ENCODE measurements at places on chromosomes 5 and 9. TPM values are rescaled to one million over a fixed set of nuclear protein-coding genes. Genes with fewer than 3 reads are reported as not detected.

DNA sequence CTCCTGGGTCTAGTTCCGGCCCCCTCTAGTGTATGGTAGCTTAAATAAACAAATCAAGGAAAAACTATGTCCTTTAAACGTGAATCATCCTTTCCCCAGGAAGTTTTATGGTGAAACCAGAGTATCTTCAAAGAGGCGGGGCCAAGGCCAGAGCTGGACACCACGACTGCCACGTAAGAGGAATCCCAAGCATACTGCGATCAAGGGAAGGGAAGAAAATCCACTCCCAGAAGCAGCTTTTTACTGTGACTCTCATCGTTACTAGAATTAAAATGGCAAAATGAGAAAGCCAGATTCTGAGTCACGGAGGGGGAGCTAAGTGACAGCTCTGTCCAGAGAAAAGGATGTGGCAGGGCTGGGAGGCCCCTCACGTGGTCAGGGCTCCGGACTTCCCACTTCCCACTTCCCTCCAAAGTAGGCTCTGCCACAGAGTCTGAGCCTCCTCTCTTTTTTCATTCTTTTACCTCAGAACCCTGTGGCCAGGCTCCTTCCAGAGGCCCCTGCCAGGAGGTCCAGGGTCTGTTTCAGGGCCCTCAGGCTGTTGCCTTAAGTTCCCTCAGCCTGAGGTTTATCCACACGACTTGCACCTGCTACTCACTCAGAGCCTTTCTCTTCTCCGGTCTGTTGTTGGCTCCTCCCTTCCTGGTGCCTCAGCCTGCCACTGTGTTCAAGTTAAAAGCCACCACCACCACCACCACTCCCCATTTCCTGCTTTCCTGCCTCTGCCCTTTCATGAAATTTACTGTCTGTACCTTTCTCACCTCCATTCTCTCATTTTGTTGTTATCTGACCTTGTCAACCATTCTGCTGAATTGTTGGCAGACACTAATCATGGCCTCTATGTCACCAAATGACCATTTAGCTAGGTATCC lies 1.4 kb upstream of the GLRX start:
- DNase-seq: no peak

GRCh38 chr9:30597608-30598007 lies 1786.8 kb upstream of the ACO1 start:
- DNase-seq: no peak

GRCh38 chr5:143824851-143825720 lies 13.1 kb downstream of the HMHB1 start:
- DNase-seq: peak; percentile 92

GRCh38 chr9:129136446-129137035 lies 25.3 kb downstream of the PTPA start:
- DNase-seq: no peak

DNA sequence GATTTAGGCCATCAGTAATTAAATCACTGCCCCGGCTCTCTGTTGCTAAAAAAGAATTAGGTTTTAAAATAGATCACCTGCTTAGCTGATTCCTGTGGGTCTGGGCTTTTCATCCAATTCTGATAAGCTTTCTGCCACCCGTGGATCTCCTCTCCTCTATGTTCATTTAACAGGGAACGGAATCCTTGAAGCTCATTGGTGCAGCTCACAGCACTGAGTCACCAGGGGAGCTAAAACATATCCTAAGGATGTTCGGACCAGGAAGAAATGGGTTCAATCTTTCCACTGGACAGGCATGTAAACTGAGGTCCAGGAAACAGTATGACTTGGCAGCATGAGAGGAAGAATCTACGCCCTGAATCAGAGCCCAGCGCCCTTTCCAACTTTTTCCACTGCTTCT lies 267.1 kb upstream of the GRIA1 start:
- DNase-seq: no peak

The UBAC1 gene
- 46.4 TPM for total RNA-seq
